ENCODE measurements at places on chromosomes 13 and 19. TPM values are rescaled to one million over a fixed set of nuclear protein-coding genes. Genes with fewer than 3 reads are reported as not detected.
A peak's percentile ranks its signal among the peaks of the same experiment; 100 is the strongest.

DNA sequence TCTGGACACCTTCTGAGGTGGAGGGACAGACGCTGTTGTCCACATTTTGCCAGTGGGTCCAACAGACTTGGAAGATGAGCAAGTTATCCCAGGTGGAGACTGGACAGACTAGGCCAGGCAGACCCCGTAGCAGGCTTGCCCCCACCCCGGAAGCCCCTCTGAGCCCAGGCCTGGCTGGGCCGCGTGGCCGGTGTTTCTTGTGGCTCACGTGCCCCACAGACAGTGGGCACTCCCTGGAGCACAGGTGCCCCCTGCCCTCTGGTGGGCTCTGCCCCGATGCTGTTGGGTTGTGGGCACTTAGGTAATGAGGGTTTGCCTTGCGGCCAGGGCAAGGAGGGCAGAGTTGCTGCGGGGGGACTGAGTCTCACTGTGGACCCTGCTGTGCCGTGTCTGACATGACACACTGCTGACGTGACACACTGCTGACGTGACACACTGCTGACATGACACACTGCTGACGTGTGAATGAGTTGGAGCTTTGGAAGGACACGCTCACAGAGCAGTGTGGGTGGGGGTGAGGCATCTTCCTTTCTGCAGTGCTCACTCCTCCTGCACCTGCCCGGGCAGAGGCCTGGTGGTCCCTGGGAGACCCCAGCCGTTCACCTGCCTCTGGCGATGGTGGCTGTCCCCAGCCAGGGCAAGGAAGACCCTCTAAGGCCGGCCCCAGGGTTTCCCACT lies 25.1 kb downstream of the DOT1L start:
- DNase-seq: no peak

DNA sequence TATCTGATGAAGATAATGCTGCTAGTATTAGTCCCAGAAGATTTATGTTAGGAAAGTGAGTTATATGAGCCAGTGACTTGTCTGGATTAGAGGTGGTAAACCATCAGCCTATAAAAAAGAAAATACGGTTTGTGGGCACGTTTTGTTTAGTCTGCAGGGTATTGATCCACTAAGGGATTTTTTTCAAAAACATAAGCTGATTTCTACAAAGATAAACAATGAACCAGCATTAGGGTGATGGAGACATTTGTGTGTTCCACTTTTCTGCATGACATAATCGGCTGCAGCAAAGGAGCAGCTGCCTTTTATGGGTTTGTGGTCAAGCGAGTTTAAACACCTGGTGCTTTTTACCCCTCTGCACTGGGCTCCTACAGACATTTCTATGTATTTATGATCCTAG lies 836.4 kb upstream of the GPC6 start:
- no peak for DNase-seq

DNA sequence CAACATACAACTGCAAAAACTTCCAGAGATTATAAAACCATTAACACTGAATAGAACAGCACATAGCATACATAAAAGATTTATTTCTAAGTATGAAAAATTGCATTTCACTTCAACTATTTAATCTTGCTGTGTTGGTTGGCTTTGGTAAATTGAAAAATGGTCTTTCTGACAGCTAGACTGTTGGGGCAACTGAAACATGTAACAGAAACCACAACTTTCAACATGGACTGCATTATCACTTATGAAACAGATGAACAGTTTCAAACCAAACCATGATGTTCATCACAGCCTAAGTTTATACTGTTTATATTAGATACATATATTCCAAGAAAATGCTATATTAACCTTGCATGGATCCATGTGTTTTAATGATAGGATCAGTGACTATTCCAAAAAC lies 324.1 kb upstream of the PCDH9 start:
- DNase-seq: no peak

DNA sequence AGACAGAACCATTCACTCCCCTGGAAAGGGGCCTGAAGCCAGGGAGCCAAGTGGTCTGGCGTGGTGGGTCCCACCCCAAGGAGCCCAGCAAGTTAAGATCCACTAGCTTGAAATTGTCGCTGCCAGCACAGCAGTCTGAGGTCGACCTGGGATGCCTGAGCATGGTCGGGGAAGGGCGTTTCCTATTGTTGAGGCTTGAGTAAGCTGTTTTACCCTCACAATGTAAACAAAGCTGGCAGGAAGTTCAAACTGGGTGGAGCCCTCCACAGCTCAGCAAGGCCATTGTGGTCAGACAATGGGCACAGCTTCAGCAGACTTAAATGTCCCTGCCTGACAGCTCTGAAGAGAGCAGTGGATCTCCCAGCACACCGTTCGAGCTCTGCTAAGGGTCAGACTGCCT lies 195.6 kb upstream of the DACH1 start:
- peak; percentile 81 for DNase-seq

DNA sequence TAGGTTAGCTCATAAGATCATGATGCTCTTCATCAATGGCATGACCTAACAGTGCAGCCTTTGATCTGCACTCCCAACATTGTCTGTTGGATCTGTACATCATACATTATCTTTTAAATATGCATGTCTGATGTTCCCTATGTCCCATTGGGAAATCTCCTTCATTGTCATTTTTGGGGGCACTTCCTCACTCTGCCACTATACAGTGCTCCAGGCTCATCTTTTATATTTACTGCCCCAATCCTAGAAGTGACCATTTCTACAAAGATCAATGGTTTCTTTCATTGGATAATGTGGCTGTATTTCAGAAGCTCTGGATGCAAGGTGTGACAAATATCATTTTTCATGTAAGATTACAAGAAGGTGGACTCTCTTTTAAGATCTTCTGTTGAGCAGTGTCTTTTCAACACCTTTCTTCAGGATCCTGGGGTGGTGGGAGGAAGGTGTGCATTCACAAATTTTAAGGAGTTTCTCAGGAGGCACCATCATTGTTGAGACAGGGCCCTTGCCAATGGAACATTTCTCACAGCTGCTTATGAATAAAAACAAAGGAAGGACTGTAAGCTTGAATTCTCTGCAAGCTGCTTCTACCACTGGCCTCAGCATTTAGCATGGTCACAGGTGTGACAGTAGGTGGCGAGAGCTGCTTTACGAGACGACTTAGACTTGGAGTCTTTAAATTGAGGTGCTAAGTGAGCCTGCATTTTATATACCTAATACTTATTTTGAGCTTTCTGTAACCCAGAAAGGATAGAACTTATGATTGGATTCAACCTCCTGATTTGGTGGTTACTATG lies 403.0 kb downstream of the LMO7 start:
- no peak for DNase-seq

DNA sequence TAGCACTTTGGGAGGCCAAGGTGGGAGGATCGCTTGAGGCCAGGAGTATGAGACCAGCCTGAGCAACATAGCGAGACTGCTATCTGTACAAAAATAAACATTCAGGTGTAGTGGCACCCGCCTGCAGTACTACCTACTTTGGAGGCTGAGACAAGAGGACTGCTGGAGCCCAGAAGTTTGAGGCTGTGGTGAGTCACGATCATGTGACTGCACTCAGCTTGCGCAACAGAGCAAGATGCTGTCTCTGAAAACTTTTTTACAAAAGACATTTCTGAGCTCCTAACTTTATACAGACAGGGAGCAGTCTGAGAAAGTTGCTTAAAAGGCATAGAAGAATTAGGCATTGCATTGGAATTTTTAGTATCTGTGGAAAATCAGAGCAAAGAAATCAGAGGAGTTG lies 10.4 kb upstream of the TBC1D4 start:
- no peak for DNase-seq

- no peak for DNase-seq
Measured at GRCh38 chr19:1823020-1823419, 10.9 kb upstream of the ATP8B3 start.

- DNase-seq: no peak
Measured at GRCh38 chr19:13437919-13438618, 68.2 kb downstream of the CACNA1A start.

DNA sequence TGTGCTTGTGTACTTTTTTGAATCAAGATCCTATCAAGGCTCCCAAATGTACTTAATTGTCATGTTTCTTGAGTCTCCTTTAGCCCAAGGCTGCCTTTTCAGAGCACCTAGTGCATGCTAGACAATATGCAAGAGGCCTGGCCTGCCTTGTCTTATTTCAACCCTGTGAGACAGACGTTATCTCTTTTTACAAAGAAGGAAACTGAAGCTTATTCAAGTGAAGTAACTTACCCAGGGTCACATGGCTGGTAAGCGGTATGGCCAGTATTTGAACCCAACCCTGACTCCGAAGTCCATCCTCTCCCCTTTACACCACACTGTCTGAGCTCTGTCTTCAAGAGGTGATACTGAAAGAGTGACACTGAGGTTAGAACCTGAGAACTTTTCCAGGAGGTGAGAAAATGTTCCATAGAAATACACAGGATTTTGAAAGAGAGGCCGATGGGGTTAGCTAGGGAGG lies 505.1 kb downstream of the FOXO1 start:
- no peak for DNase-seq

DNA sequence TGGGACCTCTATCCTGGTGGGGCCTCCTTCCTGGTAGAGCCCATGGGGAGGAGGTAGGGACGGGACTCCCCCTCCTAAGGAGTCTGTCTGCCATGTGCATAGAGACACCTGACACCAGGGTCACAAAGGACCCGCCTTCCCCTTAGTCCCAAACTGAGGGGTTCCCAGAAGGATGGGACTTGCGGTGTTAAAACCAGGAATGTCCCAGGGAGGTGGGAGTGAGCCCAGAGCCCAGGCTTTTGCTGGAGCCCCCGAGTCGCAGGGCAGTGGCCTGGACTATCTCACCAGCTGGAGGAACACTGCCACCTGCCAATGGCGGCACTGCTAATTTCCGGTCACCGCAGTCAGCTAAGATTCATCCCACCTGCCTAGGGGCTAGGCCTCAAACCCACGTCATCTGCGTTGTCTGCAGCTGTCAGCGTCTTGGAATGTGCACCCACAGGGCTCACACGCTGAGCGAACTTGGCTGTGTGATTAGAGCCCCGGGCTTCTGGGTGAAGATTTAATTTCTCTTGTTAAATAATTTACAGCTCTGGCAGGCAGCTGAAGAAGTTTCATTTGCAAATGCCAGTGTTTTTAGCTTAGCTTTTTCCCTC lies 31.9 kb upstream of the ATP11A start:
- DNase-seq: peak; percentile 27

GRCh38 chr13:46526740-46527139 lies 26.2 kb upstream of the LRCH1 start:
- no peak for DNase-seq

- DNase-seq: no peak
Measured at GRCh38 chr13:114131583-114132418, 622 bp downstream of the RASA3 start.

DNA sequence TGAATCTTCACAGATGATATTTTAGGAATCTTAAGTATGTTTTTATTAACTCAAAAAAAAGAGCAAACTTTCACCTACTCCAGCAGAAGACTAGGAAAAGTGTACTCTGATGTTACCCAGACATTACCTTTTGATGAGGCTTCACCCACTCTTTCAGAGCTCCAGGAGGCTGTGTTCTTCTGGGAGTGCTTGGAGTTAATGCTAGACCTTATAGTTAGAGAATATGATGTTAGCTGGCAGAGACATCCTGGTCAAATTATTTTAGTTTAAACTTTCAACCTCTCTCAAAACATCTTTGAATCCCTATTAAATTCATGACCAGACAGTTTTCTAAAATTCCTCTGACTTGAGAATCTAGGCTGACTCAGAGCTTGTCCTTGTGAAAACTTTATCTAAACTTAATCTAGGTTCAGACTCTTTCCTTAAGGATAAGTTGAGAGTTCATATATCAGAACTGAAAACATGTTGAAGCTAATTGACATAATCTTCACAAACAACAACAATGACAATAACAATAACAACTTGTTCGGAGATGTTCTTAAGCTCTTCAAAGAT lies 82.8 kb downstream of the ITGBL1 start:
- DNase-seq: no peak

DNA sequence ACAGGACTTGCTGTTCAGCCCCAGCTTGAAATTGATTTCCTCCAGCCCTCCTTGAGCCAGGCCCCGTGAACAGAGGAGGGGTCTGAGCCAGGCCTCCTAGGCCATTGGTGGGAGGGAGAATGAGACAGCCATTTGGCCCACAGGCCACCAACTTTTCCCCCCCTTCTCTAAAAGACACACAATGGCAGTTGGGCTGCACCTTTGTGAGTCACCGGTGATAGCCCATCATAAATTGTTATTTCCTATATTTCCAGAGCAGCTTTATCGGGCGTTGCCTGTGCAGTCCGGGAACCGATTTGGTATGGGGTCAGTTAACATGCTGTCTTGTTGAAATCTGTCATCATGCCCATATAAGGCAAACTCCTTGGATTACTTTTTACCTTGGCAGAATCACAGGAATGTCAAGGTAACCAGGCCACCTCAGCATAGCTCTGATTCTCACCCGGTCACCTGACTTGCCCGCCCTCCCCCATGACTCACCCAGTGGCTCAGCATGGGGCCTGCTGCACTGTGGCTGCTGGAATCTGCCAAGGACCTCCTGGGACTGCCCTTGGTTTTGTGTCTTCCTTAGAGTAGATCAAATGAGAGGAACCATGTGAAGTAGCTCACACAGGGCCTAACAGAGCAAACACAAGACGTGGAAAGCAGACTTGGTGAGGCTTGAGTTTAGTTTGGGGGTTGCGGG lies 36.1 kb downstream of the ACTN4 start:
- DNase-seq: peak; percentile 98

GRCh38 chr13:22227895-22228294 lies 557.0 kb downstream of the FGF9 start:
- no peak for DNase-seq

- DNase-seq: no peak
Measured at GRCh38 chr19:48741129-48741999, 954 bp upstream of the RASIP1 start.

GRCh38 chr19:799076-799881 lies 2.0 kb downstream of the PTBP1 start:
- peak; percentile 43 for DNase-seq

- DNase-seq: peak; percentile 49
Measured at GRCh38 chr19:40974633-40975037, 16.4 kb upstream of the CYP2B6 start.

DNA sequence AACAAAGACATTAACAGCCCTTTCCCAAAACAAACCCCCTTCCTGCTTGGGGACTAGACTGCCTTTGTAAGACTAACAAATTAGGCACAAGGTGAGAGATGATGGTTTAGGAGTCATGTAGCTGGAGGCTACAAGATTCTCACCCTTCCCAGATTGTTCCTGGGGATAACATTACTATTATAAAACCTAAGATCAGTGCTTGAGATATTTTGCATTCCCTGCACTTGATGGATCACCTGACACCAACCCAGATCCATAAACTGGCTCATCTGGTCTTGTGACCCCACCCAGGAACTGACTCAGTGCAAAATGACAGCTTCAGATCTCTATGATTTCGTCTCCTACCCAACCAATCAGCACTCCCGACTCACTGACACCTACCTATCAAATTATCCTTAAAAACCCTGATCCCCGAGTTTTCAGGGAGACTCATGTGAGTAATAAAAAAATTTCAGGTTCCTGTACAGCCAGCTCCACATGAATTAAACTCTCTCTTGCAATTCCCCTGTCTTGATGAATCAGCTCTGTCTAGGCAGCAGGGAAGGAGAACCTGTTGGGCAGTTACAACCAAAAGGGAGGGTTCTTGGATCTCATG lies 2.4 kb upstream of the ZNF616 start:
- DNase-seq: peak; percentile 15

PSG3 gene
- not detected for total RNA-seq

FUT2 gene
- total RNA-seq: not detected

ZNF610 gene
- not detected for total RNA-seq

ZNF835 gene
- 0.05 TPM for total RNA-seq

KASH5 gene
- total RNA-seq: not detected

RNF113B gene
- not detected for total RNA-seq
